Right ventricle myocardium inferior (tissue), 1 donor: ENCODE measurements at places on chromosomes 11 and 22. TPM values are rescaled to one million over a fixed set of nuclear protein-coding genes. Genes with fewer than 3 reads are reported as not detected.

- DNase-seq = no peak
These were observed 1.6 kb downstream of the CPT1A start for GRCh38 chr11:68839911-68840641.

- no peak for DNase-seq
These were observed 36.8 kb upstream of the ADORA2A start for GRCh38 chr22:24390576-24390975.

DNA sequence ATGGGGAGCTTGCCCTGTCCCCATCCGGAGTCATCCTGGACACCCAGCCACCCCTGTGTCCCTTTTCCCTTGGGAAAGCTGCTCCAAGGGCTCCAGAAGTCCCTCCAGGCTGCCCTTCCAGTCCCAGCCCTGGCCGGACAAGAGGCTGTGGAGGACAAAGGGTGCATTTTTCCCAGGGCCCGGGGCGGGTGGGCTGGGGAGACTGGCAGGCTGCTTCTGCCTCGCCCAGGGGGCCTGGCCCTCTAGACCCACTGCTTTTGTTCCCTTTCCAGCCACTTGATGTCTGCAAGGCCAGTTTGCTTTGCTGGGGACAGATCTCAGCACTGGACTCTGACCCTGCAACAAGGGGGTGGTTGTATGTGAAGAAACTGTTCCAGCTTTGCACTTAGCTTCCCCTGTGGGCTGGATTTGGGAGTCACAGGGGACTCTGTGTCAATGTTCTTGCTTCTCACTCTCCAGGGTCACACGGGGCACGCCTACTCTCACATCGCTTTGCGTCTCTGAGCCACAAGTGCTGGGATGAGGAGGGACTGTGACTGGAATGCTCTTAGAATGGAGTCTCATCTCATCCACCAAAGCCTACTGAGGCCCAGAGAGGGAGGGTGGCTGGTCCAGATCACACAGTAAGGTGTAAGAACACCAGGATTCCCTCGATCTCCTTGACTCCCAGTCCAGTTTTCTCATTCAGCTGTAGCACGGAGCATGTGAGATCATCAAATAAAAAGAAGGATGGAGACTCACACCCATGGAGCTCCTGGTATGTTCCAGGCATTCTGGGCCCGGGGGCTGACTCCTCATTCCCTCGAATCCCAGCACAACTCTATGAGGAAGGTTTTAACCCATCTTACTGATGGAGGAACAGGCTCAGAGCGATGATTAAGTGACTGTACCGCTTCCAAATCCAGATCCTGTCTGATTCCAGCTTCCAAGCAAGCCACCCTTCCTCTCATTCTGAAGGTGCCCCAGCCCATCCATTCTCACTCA lies 59.9 kb downstream of the FBXO7 start:
- DNase-seq = no peak

The APOL1 gene
- 22.1 TPM for total RNA-seq

The MYO18B gene
- 139 TPM for total RNA-seq

- no peak for DNase-seq
These were observed 30.2 kb downstream of the MSANTD4 start for GRCh38 chr11:105991888-105992287.

DNA sequence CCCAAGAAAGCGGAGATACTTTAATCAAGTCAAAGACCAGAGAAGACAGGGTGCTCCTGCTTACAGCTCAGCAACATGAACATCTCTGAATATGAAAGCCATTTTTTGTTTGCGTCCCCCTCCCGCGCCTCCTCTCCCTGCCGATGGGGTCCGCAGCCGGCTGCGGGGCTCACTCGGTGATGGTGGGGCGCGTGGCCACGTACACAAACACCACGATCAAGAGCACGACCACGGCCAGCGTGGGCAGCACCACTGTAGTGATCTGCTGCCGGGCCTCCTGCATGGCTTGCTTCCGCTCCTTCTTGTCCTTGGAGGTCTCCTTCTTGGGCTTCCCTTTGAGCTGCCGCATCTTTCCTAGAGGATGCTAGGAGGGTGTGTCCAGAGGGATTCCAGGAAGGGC lies 64.3 kb downstream of the SMCO4 start:
- DNase-seq = no peak

- DNase-seq = peak; percentile 95
These were observed at the start of gene ARVCF for GRCh38 chr22:20016734-20017621. ARVCF (minus strand) TSS chr22:20016823; CDS start chr22:19990794, 26,029 bp downstream.

DNA sequence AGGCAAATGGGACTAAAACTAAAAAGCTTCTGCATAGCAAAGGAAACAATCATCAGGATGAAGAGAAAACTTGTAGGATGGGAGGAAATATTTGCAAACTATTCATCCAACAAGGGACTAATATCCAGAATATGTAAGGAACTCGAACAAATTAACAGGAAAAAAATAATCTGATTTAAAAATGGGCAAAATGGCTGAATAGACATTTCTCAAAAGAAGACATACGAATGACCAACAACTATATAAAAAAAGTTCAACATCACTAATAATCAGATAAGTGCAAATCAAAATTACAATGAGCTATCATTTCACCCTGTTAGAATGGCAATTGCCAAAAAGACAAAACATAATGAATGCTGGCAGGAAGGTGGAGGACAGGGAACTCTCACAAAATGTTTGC lies 12.0 kb downstream of the OR52E1 start:
- no peak for DNase-seq

The IGSF22 gene
- total RNA-seq = 1.4 TPM

DNA sequence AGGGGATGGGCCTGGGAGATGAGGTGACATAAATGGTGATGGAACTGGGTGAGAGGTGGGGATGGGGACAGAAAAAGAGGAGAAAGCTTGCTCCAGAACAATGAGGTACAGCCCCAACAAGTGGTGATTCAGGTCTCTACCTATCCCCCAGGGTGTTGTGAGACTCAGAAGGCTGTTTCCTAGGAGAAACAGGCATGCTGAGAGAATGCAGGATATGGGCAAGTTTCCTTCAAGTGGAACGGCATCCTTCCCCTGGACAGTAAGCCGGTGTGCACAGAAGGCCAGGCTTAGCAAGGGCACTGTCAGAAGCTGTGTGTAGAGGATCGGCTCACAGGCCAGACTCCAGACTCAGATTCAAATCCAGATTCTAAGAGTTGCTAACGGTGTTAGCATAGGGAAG lies 34.1 kb upstream of the CRTAM start:
- DNase-seq = no peak

DNA sequence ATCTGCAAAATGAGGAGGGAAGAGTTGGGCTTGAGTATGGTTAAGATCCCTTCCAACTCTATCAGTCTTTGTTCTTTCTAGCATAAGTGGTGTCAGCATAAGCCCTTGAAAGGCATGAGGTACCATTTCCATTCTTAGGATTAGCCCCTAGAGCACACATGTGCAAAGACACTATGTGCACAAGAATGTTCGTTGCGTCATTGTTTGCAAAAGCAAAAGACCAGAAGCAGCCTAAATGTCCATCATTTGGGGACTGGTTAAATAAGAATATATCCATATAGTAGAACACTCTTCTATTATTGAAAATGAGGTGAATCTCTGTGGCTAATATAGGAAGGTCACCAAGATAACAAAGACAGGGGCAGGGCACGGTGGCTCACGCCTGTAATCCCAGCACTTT lies 10.0 kb upstream of the KCTD14 start:
- DNase-seq = no peak

- no peak for DNase-seq
These were observed 43.2 kb upstream of the E2F8 start for GRCh38 chr11:19283991-19284390.

- peak; percentile 85 for DNase-seq
These were observed 11.7 kb downstream of the OSBPL5 start for GRCh38 chr11:3153291-3153861.

The MAPK8IP2 gene
- total RNA-seq = 0.57 TPM

The MMP12 gene
- not detected for total RNA-seq

DNA sequence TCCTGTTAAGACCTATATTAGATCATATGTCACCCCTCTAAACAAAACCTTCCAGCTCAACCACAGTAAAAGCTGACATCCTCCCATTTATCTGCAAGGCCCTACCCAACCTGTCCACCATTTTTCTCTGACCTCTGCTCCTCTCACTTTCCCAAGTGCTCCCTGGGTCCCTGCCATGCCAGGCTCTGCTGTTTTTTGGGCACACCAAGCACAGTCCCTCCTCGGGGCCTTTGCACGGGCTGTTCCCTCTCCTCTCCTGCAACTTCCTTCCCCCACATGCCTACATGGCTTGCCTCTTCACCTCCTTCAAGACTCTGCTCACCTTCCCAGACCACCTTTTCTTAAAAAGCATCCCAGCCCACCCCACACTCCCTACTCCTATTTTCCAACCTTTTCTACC lies 9.8 kb downstream of the TST start:
- DNase-seq = no peak

DNA sequence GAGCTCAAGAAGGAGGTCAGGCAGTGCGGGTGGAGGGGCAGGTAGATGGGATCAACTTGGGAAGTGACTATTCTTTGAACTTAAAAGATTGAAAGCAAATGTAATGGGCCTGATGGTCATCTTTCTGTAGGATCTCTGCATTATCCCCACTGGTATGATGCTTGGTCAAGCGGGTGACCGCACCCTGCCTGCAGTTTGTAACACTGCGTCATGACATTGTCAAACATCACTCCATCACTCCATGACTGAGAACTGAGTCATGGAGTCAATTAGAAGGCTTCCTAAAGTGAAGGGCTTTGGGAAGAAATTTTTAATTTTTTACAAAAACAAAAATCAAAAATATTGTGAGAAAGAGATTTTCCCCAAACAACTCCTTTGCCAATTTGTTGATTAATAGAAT lies 62.4 kb upstream of the BMAL1 start:
- no peak for DNase-seq

DNA sequence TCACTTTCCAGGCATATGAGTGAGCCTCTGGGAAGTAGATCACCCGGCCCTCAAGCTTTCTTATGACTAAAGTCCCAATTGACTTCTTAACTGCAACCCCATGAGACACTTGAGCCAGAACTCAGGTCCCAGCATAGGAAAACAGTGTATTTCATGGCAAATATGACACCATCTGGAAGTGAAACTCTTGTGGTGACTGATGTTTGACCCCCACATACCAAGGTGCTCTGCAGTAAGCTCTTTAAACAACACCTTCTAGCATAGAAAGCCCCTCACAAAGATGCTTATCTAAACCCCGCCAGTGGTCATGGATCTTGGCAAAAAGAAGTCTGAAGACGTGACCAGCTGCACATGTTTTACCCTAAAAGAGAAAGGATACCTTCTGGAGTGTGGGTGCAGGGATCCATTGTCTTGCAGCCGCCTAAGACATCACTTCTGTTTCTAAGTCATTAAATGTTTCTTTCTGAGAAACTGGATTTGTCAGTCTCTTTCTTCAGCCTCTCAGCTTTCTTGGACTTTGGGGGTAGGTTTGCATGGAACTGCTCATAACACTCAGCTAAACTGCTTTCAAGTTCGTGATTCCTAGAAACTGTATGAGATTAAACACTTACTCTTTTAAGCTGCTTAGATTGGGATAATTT lies 7.4 kb upstream of the PELI3 start:
- no peak for DNase-seq

DNA sequence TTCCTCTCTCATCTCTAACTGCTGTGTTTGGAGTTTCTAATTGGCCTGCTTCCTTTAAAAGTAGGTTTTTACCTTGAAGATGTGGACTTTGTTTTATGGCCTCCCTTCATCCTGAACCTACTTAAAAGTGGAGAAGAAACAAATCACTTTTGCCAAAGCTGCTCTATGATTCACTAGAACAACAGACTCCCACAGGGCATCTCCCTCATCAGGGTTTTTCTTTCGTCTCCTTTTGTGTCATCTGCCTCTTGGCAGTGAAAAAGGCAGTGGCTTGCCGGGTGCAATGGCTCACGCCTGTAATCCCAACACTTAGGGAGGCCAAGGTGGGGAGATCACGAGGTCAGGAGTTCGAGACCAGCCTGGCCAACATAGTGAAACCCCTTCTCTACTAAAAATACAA lies 186.6 kb upstream of the MTNR1B start:
- no peak for DNase-seq

The TENM4 gene
- total RNA-seq = 0.35 TPM

DNA sequence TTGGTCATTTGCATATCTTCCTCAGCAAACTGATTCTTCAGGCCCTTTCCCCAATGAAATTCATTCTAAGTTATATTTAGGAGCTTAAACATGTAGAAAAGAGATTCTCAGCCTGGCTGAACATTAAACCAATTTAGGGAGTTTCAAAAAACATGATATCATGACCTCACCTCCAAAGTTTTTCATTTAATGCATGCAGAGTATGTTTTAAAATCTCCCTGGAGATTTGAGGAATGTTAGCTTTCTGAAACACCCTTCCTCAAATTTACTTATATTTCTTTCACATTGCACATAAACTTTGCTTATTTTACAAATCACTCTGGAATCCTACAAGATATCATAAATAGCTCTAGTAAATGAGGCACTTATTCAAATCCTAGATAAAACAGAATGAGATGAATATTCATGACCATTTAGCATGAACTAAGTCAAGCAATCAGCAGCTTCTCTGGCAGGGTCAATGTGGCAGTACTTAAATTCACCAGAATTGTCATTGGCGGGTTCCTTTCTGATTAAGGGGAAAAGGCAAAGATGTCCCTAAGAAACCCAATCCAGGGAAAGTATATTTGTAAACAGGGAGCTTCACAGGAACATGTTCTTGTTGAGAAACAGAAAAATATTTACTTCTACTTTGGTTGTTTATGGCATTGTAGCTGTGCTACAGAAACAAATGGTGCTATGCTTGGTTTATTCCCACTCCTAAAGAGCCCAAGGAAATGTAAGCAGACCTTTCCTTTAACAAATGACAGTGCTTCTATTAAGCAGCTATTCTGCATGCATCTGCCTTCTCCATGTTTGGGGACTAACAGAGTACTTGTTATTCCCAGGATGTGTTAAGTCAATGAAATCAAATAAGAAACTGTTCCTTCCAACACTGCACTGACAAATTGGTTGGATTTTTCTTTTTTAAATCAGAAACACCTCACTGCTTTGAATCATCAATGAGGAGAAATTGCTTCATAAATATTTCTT lies 162.3 kb downstream of the C11orf87 start:
- no peak for DNase-seq

DNA sequence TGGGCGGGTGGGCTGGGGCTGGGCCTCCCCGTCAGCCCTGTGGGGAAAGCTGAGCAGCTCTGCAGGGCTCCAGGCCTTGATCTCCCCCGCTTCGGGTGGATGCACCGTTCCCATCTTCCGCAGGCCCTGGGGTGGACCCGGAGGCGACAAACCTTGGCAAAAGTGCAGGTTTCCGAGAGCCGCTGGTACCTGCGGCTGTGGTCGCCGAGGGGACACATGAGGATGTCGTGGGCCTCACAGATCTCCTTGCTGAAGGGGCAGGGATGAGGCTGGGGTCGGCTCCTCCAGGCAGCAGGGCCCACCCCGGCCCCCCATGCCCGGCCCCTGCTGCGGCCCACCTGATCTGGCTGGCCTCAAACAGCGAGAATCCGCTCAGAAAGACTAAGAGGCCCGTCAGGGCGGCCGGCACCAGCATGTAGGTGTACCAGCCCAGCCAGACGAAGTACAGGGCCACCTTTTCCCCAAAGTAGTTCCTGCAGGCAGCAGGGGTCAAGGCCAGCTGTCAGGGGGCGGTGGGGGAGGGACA lies 11.8 kb downstream of the ANO9 start:
- peak; percentile 45 for DNase-seq

DNA sequence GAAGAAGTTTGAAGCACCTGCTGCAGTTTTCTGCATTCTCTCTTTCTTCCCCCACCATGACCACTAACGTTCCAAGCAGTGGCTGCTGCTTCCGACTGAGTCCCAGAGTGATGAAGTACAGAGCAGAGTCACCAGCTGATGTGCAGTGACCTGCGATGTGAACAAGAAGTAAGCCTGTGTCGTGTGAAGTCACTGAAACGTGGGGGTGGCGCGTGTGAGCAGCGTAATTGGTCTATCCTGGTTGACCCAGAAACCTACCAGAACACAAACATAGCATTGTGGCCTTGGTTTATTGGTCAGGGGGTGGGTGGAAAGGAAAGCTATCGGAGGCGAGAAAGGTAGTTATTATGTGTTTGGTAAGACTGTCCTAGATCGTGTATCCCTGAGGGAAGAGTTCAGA lies 3.5 kb downstream of the KRTAP5-7 start:
- DNase-seq = no peak

The CARD18 gene
- total RNA-seq = 0.89 TPM
